ENCODE measurements at places on chromosomes 1 and 21. TPM values are rescaled to one million over a fixed set of nuclear protein-coding genes. Genes with fewer than 3 reads are reported as not detected.

CAMK1G gene
- 0.51 TPM for total RNA-seq

S100A3 gene
- total RNA-seq = 8.3 TPM

ABCA4 gene
- total RNA-seq = 0.22 TPM

CD1B gene
- not detected for total RNA-seq

DEPDC1 gene
- total RNA-seq = 0.44 TPM

ATAD3C gene
- not detected for total RNA-seq

BMP8B gene
- 0.34 TPM for total RNA-seq

NDUFS2 gene
- 112 TPM for total RNA-seq

KCNJ6 gene
- not detected for total RNA-seq

FCN3 gene
- total RNA-seq = 2.0 TPM

TPTE gene
- not detected for total RNA-seq

RHEX gene
- 9.9 TPM for total RNA-seq

Measured in subcutaneous adipose tissue (tissue), 4 donors.